ENCODE measurements at places on chromosomes 7 and 10.

- DNase-seq, result no peak
Measured at GRCh38 chr10:76305930-76306615, 874.6 kb downstream of the LRMDA start.

DNA sequence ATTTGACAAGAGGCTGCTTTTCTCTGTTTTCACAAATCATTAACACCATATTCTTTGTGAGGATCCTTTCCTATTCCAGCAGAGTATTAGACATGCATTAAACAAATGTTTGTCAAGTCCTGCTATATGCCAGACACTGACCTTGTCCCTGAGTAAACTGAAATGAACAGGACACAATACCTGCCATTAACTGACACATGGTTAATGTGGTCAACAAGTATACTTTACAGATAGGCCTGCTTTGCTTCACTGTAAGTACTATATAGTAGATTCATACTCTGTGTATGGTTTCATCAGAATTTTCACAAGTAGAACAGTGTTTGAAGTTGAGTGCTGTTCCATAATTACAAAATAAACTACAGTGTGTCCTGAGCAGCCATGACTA, 5.9 kb downstream of the TNKS2 start:
- DNase-seq, result no peak

GRCh38 chr10:77245953-77246352, 391.7 kb downstream of the KCNMA1 start:
- DNase-seq, result no peak

- no peak for DNase-seq
Measured at GRCh38 chr10:68155615-68156210, 46.4 kb downstream of the MYPN start.

DNA sequence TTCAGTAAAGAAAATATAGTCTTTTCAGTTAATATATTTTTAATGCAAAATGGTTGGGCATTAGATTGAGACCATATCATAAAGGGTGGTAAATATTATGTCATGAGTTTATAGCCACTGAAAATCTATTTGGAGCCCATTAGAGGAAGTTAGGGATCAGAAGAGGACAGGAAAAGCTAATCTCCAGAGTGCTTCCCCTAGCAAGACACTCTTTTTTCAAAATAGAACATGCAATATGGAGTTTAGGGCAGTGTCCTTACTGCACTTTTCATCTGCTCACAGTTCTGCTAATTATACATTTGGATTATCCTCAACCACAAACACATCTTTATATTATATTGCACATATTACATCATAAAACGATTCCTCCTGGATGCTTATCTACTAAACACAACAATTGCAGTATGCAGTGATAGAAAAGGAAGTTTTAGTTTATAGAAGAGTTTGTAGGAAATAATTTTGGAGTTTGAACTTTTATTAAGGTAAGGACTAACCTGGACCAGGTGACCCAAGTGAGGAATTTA, 159.8 kb downstream of the PHF14 start:
- DNase-seq, result no peak

DNA sequence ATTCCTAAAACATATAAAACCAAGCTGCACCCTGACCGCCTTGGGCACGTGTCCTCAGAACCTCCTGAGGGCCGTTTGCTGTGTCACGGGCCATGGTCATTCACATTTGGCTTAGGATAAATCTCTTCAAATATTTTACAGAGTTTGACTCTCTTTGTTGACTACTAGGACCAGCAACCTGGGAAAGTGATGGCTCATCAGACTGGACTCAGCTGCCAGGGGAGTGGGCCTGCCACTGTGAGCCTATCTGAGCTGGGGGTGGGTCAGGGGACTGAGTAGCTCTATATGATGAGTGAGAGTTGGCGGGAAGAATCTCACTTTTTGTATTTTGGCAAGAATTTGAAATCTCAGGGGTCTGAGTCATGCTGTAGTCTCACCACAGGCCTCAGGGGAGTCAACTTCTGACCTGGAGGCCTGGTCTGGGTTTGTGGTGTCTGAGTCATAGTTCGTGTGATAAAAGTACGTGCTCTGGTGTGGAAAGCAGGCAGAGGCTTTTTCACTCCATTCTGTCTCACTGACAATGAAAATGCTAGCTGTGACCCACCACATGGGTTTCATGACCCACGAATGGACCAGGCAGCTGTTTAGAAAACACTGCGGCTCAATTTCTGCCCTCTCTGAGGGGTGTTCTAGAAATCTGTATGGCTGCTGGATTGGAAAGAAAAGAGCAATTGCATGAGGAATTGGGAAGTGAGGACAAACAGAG, 4.2 kb upstream of the UPP1 start:
- DNase-seq, result peak; percentile 83

DNA sequence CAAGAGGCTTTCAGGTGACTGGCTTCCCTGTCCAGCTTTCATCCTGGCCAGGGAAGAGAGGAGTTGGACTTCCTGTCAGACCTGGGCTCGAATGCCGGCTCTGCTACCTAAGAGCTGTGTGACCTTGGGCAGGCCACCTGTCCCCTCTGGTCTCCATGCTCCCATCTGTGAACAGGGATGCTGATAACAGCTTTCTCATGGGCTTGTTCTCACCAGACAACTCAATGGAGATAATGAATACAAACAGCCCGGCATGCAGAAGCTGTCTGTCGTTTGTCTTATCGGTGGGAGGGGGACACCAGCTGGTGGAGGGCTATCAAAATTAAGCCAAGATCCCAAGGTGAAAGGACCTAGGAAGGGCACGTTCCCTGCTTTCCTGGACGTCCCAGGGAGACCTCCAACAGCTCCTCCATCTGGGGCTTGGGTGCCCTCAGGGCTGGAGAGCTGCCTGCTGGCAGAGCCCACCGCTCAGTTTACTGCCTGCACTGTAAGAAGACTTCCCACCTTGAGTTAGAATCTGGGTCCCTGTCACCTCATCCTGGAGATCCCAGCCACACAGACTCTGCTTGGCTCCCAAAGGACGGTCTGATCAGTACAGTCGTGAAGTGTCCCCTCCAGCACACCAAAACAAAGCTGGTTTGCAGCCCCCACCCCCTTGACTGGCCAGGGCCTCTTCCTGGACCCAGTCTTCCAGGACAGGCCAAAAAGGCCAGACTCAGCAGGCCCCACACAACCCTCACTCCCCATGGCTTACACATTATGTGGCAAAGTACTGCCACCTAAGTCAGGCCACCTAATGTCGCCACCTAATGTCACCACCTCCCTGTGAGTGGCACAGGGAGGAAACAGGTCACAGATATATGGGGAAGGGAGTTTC, 40.9 kb downstream of the PPIF start:
- peak; percentile 28 for DNase-seq

GRCh38 chr10:122646511-122647382, 52.9 kb downstream of the C10orf120 start:
- no peak for DNase-seq

DNA sequence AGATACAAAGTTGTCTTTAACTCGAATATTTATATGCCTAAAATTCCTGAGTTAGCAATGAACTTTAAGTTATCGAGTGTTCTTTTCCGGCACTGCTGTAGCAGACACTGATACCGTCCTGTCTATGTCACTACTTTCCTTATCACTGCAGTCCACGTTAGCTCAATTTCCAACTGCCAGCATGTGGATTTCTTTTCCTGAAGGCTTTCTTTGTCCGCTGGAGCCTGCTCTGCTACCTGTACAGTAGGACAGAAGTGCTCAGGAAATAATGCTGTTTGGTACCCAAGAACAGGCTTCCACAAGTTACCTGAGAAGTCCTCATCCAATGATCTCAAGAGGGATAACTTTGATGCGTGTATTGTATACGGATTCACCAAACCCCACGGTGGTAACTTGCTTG, 329.4 kb downstream of the NXPH1 start:
- DNase-seq, result no peak

DNA sequence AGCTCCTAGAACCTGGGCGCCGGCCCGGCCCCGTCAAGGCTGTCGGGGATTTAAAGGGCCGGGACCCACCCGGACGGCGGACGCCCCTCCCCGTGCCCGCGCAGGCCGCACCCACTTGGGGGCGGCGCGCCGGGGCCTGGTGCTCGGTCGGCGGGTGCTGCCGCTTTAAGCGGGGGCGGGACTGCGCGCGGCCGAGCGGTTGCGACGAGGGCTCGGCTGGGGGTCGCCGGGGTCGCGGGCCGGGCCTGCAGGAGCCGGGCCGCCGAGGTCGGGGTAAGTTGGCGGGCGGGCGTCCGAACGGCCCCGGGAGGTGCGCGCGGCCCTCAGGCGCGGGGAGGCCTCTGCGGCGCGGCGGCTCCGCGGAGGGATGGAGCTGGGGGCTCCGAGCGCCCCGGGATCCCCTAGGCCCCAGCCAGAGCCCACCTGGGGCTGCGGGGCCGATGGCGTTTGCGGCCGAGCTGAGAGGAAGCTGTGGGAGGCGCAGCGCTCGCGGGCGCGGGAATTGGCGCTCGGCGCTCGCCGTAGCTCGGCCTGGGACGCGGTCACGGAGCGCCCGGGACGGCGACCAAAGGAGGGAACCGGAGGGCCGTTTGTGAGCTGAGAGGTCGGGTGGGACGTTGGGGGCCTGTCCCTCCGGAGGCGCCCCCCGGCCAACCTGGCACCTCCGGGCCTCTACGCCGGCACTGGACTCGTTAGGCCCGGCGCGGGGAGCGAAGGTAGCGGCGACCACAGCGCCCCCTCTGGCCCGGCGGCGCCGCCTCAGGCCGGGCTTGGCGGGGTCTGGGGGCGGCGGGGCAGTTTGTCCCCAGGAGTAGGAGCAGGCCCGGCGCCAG, at the start of gene TRRAP:
TRRAP (plus strand) TSS at position 168 of the 833 bp plus-strand sequence. CDS start 2,619 bp downstream, outside the sequence.
- peak; percentile 90 for DNase-seq

DNA sequence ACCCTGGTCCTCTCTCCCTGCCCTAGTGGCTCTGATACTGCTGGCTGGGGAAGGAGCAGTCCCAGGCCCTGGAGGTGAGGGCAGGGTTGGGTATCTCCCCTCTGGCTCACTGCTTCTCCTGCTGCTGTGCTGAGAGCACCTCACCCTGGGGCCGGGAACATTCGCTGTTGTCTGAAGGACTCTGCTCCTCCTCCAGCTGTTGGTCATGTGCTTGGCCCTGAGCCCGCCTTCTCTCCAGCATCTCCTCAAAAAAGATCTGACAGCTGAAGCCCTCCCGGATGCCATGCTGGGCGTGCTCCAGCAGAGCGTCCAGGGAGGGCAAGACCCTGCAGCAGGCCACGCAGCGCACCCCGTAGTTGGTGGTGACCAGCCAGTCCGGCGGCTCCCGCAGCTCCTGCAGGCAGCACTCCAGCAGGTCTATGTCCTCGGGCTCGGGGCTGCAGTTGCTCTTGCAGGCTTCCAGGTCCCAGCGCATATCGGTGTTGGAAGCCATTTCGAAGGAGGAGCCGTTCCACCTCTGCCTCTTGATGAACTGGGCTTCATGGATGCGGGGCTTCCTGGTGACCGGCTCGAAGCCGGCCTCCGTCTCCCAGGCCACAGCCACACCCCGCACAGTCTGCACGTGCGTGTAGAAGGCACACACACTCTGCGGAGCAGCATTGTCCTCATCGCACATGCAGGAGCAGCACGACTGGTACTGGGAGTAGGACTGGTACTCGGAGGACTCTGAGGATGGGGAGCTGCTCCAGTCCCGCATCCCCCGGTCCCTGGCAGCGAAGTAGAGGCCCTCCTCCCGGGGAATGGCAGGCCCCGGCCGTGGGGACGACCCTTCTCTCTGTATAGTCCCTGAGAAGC, 2.1 kb downstream of the FAM170B start:
- DNase-seq, result no peak

DNA sequence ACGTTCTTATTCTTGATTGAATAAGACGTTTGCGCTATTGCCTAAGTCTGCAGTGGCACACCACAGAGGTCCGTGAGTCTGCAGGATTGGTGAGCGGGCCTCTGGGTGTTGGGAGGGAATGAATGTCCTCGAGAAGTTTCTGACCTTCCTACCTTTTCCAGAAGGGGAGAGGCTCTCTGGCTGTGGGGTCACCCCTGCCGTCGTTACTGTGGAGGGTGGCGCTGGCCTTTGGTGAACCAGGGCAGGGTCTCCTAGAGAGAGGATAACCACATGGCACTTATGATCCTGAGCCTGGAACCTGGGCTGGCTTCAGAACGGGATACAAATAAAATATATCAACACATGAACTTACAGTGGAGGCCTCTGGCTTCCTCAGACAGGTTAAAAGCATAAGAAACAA, 13.8 kb downstream of the IL15RA start:
- no peak for DNase-seq

GRCh38 chr7:139582130-139582650, 58.7 kb downstream of the CLEC2L start:
- no peak for DNase-seq

GRCh38 chr10:58833771-58834561, 321.3 kb downstream of the BICC1 start:
- no peak for DNase-seq

DNA sequence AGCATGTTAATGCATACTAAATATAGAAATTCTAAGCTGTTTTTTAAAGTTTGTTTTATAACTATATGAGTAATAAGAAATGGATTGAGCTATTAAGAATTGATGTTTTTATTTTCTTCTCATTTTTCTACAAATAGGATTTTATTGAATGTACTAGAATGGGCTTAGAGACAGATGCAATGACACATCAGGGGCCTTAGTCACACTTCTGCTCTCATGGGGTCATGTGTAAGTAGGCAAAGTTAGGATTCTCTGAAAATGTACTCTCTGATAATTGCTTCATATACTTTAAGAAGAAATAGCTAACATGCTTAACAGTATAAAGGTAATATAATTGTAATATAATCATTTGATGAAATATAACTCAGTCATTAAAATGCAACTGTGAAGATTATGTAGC, 154.6 kb downstream of the ZNF438 start:
- DNase-seq, result no peak

DNA sequence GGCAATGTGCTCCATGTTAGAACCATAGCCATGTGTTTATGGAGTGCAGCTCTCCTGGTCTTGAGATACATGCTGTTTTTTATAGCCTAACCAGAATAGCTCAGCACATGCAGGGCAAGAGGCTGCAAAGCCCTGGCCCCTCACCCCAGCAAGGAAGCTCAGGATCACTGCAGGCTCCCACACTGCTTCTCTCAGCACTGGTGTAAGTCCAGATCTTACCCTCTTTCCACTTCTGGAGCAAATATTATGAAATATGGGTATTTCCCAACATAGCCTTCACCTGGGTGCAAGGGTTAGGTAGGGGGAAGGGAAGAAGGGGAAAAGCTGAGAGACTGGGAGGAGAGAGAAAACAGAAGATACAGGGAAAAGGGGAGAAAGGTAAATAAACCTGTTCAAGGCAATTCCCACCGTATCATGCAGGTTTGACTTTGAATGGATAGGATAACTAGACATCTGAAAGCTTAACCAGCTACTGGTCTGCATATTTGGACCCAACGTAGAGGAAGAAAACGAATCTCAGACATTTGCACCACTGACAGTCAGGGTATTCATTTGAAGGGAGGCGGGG, 19.7 kb downstream of the SKIDA1 start:
- no peak for DNase-seq

GRCh38 chr7:65746398-65746669, 126.5 kb upstream of the VKORC1L1 start:
- no peak for DNase-seq

GRCh38 chr7:139360948-139361307, 1.2 kb downstream of the LUC7L2 start:
- DNase-seq, result no peak

DNA sequence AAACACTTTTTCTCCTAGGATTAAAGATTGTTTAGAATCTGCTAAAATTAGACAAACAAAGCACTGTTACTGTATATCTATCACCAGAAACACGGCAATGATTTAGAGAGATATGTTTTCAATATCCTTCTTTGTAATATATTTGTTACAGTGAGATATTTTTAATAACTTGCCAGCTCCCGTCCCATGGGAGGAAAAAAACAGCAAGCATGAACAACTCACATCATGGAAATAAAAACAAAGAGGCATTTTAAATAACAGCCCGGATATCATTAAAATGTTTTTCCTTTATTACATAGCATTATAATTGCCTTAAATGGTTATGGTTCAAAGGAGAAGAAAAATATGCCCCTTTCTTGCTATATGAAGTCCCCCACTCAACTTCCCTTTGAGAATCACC, 272.1 kb downstream of the BMPER start:
- no peak for DNase-seq
